ENCODE measurements at places on chromosomes 16 and 17. TPM values are rescaled to one million over a fixed set of nuclear protein-coding genes. Genes with fewer than 3 reads are reported as not detected.
A peak's percentile ranks its signal among the peaks of the same experiment; 100 is the strongest.

DNA sequence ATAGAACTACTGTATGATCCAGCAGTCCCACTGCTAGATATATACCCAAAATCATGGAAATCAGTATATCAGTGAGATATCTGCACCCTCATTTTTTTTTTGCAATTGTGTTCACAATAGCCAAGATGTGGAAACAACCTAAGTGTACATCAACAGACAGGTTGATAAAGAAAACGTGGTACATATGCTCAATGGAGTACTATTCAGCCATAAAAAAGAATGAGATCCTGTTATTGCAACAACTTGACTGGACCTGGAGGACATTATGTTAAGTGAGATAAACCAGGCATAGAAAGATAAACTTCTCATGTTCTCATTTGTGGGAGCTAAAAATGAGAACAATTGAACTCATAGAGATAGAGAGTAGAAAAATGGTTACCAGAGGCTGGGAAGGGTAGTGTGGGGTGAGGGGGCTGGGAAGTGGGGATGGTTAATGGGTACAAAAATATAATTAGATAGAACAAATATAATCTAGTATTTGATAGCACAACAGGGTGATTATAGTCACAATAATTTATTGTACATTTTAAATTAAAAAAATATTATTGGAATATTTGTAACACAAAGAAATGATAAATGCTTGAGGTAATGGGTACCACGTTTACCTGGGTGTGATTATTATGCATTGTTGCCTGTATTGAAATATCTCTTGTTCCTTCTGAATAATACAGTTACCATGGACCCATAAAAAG lies 7.8 kb upstream of the KRT10 start:
- H3K27ac ChIP-seq = no peak overlapping the region
- peaks cover 14% of the 10 kb centered on the region for H3K36me3 ChIP-seq
- H3K4me1 ChIP-seq = peaks cover 12% of the 10 kb centered on the region
- no peak for DNase-seq

DNA sequence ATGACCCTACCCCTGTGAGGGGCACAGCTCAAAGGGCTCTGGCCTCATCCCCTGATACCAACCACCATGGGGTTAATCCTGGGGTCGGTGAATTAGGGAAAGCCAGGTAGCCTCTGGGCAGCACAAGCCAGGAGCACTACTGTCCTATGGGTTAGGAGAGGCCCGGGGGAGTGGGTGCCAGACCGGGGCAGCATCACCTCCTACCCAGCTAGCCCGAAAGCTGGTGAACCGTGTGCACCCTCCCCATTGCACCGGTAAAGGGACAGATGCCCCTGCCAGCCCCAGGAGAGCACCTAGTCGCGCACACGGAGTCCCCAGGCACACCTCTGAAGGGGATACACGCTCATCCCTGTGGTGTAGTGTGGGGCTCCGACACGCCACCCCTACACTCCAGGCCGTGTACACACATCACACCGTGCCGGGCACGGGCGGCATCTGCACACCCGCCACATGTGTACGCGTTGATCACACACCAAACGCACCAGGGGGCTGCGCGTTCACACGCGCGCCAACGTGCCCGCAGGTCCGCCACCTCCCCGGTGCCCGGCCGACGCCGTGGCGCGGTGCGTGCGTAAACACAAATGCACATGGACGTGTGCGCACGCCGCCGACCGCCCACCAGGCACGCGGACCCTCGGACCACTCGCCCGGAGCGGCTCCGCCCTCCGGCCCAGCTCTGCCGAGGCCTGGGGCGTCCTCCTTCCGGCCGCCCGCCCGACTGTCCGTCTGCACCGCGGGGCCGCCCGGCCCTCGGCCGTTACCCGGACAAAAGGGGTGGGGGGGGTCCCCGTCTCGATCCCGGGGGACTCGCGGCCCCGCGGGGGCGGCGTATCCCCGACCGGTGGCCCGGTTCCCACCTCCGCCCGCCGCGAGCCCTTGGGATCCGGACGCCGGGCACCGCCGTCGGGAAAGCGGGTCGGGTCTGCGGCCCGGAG lies 785 bp downstream of the UBALD1 start:
- peaks cover 2% of the 10 kb centered on the region for H3K36me3 ChIP-seq
- peak overlapping the region; percentile 80 for H3K4me3 ChIP-seq
- peak overlapping the region; percentile 92 for H3K27ac ChIP-seq
- peaks cover 14% of the 10 kb centered on the region for H3K4me1 ChIP-seq
- no peak for DNase-seq
- H3K27me3 ChIP-seq = no peaks in the 10 kb centered on the region

- H3K27me3 ChIP-seq = peaks cover 94% of the 10 kb centered on the region
- no peaks in the 10 kb centered on the region for H3K36me3 ChIP-seq
- H3K4me3 ChIP-seq = no peak overlapping the region
These were observed 7.2 kb downstream of the SRCIN1 start for GRCh38 chr17:38598536-38598935.

DNA sequence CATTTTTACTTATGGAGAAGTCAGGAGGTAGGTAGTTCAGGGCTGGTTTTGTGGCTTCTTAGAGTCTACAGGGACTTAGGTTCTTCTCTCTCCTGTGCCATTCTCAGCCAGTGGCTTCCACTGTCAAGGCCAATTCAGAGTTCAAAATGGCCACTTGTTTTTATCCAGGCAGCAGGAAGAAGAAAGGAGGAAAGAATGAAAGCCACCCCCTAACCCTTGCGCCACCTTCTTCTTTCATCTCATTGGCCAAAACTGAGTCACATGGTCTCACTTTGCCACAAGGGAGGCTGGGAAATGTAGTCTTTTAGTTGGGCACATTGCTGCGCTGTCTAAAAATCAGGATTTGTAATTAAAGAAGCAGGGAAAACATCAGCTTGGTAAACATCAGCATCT lies 60.8 kb upstream of the MED9 start:
- no peaks in the 10 kb centered on the region for H3K36me3 ChIP-seq
- H3K4me3 ChIP-seq = no peak overlapping the region
- H3K4me1 ChIP-seq = peaks cover 18% of the 10 kb centered on the region
- DNase-seq = no peak

DNA sequence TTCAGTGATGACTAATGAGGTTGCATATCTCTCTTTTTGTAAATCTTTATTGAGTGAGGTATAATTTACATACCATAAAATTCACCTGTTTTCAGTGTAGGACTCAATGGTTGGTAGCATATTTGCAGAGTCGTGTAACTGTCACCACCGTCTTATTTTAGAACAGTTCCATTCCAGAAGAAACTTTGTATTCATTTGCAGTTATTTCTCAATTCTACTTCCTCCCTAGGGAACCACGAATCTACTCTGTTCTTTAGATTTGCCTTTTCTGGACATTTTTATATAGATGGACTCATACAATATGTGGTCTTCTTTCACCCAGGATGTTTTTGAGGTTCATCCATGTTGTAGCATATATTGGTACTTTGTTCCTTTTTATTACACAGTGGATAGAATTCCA lies 3.7 kb downstream of the FTO start:
- DNase-seq = no peak
- no peaks in the 10 kb centered on the region for H3K27me3 ChIP-seq
- H3K36me3 ChIP-seq = peaks cover 3% of the 10 kb centered on the region
- peak overlapping the region; percentile 0 for H3K27ac ChIP-seq

DNA sequence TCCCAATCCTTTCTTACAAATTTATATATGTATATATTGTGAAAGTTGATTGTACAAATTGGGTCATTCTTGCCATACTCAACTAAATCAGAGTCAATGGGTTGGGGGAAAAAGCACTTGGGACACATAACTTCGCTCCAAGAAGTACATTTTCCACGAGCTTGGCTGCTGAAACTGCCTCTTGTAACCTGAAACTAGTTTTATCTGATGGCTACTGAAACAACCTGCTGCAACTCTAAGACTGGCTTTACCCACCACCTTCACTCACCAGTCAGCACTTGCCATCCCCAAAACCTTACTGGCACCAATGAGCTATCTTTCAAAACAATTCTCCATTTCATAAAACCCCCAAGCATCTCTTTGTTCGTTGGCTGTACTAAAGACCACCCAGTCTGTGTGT lies 14.5 kb upstream of the MYCBPAP start:
- no peaks in the 10 kb centered on the region for H3K4me1 ChIP-seq
- no peaks in the 10 kb centered on the region for H3K27me3 ChIP-seq
- H3K36me3 ChIP-seq = no peaks in the 10 kb centered on the region
- no peak for DNase-seq
- H3K4me3 ChIP-seq = no peak overlapping the region

GRCh38 chr16:26456074-26456473 lies 610.7 kb upstream of the C16orf82 start:
- peaks cover 15% of the 10 kb centered on the region for H3K27me3 ChIP-seq
- peaks cover 2% of the 10 kb centered on the region for H3K36me3 ChIP-seq
- no peak for DNase-seq
- no peaks in the 10 kb centered on the region for H3K4me1 ChIP-seq
- H3K27ac ChIP-seq = no peak overlapping the region

- no peak overlapping the region for H3K4me3 ChIP-seq
- no peak overlapping the region for H3K27ac ChIP-seq
- DNase-seq = no peak
- H3K27me3 ChIP-seq = no peaks in the 10 kb centered on the region
- no peaks in the 10 kb centered on the region for H3K4me1 ChIP-seq
These were observed 26.9 kb downstream of the ATAD5 start for GRCh38 chr17:30858556-30859250.

DNA sequence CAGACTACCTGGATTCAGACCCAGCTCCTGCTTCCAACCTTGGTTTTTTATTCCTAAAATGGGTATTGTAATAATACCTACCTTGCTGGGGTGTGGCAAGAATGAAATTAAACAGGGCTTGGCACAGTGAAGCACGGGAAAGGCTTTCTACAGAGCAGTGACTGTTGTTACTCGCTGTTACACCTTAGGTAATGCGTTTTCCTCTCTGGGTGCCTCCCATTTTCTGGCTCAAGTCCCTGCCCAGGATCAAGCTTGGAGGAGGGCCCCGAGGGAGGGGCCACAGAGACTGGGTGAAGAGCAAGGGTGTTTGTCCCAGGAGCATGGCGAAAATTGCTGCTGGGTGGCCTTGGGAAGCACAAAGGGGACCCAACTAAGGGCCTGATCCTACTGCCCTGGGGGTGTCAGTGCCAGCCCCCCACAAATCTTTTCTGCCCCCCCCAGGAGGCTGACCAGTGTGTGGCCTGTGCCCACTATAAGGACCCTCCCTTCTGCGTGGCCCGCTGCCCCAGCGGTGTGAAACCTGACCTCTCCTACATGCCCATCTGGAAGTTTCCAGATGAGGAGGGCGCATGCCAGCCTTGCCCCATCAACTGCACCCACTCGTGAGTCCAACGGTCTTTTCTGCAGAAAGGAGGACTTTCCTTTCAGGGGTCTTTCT lies 13.3 kb downstream of the MIEN1 start:
- H3K36me3 ChIP-seq = no peaks in the 10 kb centered on the region
- no peak overlapping the region for H3K27ac ChIP-seq
- H3K4me3 ChIP-seq = no peak overlapping the region
- no peak for DNase-seq

- no peak overlapping the region for H3K4me3 ChIP-seq
- H3K36me3 ChIP-seq = no peaks in the 10 kb centered on the region
- H3K27me3 ChIP-seq = peaks cover 6% of the 10 kb centered on the region
- no peak overlapping the region for H3K27ac ChIP-seq
These were observed 42.0 kb downstream of the TNFRSF13B start for GRCh38 chr17:16929757-16930520.

DNA sequence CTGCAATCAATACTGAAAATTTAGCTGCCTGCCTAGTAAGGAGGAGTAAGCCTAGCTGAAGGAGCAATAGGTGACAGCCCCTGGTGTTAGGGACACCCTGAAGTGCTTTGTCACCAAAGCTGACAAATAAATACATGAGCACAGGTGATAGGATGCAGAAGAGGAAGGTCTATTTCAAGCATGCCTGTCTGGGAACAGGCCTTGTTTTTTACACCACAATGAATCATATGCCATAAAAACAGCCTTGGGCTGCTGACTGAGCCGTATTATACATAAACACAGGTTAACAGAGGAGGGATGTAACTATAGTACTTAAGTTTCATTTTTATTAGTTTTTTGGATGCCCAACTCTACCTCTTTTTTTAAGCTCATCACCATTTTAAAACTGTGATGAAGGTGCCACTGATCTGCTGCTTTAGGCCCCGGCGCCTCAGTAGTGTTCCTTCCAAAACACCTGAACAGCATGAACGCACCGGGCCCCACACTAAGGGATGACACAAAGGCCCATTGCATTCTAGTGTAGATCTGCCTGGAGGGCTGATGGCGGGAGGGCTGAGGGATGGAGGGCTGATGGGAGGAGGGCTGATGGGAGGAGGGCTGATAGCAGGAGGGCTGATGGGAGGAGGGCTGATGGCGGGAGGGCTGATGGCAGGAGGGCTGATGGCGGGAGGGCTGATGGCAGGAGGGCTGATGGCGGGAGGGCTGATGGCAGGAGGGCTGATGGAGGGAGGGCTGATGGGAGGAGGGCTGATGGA lies 150.3 kb downstream of the AATF start:
- H3K4me1 ChIP-seq = peaks cover 2% of the 10 kb centered on the region
- no peak overlapping the region for H3K4me3 ChIP-seq

KRT27 gene
- not detected for total RNA-seq

NPIPA8 gene
- 23.1 TPM for total RNA-seq

UMOD gene
- not detected for total RNA-seq

C16orf82 gene
- not detected for total RNA-seq

CIBAR2 gene
- total RNA-seq = not detected

Measured in T-helper 17 cell (primary cell).